T-helper 2 cell (primary cell): ENCODE measurements at places on chromosomes 3 and 15.

DNA sequence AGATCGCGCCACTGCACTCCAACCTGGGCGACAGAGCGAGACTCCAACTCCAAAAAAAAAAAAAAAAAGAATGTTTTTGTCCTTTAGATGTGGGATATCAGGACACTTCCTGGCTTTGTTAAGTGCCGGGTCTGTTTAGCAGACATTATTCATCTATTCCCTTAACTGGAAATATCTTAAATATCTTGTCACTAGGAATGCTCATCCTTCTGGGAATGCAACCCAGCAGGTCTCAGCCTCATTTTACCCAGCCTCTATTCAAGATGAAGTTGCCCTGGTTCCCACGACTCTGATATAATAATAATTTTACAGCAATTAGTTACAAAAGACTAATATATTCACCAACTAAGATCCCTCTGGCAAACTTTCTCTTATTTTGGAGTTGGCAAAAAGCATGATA is 260.9 kb upstream of the SLITRK3 start:
- DNase-seq = no peak

DNA sequence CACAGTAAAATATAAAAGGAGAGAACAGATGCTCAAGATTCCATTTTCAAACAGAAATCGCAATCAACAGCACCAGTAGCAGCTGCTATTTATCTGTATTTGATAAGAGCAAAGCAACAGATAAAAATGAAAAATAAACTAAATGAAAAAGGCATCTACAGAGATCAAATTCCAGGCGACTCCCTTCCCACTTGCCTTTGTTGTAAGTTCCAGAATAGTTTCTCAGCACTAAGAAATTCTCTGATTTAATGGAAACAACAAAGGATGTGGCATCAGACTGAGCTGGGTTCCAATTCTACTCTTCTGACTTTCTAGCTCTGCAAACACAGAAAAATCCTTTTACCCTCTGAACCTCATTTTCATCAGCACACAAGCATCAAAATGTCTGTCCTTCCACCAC is 110.8 kb upstream of the MME start:
- DNase-seq = no peak

GRCh38 chr15:74173380-74174218 is at the start of gene ISLR:
Gene ISLR (plus strand): TSS chr15:74173710. CDS start chr15:74174859, 1,149 bp downstream.
- DNase-seq = no peak

DNA sequence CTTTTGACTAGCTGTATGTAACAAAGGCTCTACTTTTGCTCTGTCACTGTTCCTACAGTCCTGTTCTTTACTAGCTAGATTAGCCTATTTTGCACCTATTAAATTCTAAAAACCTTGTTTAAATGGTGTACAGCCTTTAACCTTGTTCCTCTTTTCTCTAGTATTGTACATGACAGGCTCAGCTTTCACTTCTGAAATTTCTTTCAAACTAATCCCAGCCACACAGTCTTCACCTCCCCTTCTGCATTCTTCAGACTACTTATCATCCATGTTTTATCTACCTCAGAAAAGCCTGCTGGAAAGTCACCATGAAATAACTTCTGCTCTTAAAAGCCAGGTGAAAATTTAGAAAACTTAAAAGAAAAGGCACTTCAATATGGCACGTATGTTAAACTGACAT is 122.4 kb downstream of the NECTIN3 start:
- DNase-seq = no peak

GRCh38 chr3:132513057-132513456 is 84.0 kb upstream of the ACKR4 start:
- no peak for DNase-seq

- DNase-seq = no peak
These were observed 249.0 kb downstream of the ISL2 start for GRCh38 chr15:76585576-76585897.

- no peak for DNase-seq
These were observed at the start of gene GRM2 for GRCh38 chr3:51706788-51707731. Gene GRM2 (plus strand): TSS chr3:51707068. CDS start chr3:51708984, 1,916 bp downstream.

DNA sequence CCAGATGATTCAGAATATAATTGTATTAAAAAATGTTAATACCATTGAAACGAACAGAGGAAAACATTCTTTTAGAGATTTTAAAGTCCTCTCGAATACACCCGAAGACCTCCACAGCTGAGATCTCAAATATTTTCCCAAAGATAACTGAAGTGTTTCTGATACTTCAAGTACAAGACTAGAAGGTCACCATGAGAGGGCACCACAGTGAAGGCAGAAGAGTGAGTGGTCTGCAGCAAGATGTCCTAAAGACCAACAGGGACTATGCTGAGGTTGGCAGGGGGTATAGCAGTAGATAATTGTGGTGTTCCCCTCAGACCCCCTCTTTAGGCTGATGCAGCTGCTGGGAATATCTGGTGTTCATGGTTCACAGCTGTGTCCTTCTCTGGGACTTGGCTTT is 156.5 kb downstream of the PDCD6IP start:
- no peak for DNase-seq

DNA sequence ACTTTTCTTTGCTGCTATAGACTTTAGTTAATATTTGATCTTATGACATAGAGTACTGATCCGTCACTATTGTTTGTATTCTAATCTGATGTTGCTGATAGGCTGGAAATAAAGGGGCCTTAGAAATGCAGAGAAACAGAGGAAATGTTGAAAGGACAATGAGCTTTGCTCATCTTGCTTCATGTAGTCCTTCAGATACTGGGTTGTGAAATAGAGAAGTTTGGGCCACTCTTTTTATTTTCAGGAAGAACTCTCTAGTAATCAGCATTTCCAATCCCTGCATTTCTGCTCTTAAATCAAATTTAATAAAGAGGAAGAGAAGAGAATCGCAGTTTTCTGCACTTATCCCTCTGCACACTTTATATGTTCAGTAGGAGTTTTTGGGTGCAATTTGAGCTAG is 192.8 kb upstream of the THBS1 start:
- no peak for DNase-seq

DNA sequence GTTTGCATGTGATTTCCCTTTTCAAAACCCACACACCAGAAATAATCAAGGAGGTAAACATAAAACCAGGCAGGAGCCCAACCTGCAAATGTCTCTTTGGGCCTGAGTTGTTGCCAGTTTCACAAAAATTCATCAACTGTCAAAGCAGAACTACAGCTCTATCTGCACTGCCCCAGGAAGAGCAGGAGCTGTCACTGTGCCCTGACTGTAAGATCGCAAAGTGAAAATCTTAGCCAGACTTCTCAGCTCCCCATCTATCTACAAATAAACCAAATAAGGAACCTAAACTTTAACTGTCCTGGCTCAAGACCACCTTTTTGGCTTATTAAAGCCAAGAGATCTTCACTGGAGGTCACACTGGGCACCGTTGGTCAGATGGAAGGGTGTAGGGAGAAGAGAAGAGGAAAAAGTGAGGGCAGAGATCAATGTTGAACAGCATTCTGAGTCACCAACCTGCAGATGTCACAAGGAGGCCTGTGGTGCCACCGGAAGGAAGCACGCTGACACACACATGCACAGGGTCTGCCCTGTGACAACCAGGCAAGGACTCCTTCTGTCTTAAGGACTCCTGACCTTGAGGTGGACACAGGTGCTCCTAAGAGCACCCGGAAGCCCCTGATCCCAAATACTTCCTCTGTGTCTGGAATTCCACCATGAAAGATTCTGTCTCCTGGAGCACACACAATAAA is 58.7 kb downstream of the RPN1 start:
- DNase-seq = no peak

DNA sequence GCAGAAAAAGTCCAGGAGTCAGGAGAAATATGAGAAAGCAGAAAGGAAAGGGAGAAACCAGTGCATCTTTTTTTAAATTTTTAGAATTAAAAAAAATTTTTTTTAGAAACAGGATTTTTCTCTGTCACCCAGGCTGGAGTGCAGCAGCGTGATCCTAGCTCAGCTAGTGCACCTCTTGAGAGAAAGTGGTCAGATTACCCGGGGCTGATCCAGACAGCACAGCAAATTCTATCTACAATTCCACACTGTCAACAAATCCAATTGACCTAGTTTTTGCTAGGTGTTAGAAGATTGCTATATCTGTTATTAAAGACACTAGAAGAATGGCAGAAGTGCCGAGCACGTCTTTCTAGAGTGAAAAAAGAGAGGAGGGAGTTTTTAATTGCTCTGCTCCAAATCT is 117.3 kb downstream of the RFTN1 start:
- DNase-seq = no peak
